Mammary epithelial cell (primary cell): ENCODE measurements at places on chromosomes 6 and 20.

DNA sequence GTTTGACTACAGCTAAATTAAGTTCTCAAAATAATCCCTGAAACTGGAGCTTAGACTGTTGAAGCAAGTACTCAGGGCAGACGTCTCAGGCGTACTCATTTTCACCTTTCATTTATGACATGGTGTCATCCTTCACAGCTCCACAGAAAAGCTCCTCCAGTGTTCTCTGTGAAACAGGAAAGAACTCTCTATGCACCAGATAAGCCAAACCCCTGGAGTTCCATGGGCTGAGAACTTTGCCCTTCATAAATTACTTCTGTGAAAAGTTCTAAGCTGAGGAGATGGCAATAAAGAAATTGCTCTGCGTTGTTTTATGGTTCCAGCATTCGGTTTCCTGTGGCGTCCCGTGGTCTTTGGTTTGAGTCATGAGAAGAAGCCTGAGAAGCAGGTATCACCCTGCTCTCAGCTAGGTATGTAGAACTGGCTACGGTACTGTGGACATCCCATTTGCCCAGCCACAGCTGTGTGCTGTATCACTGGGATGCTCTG, 20.2 kb upstream of the RREB1 start:
- DNase-seq: no peak

- DNase-seq: no peak
Observed at GRCh38 chr20:47227576-47227975, 128.9 kb downstream of the ZMYND8 start.

- peak; percentile 32 for DNase-seq
Observed at GRCh38 chr6:89375427-89376267, 23.1 kb upstream of the UBE2J1 start.

GRCh38 chr6:51953246-51953645, 134.2 kb downstream of the PKHD1 start:
- no peak for DNase-seq
